Left lobe of liver (tissue), 2 donors: ENCODE measurements at places on chromosomes 5 and 9. TPM values are rescaled to one million over a fixed set of nuclear protein-coding genes. Genes with fewer than 3 reads are reported as not detected.

Gene MED7
- 3.2 TPM for total RNA-seq

Gene PCDHB13
- 0.65 TPM for total RNA-seq

Gene KCTD16
- total RNA-seq = 0.05 TPM

Gene MAT2B
- total RNA-seq = 22.8 TPM

Gene PRR16
- total RNA-seq = not detected

Gene BRINP1
- total RNA-seq = 0.25 TPM

Gene CDH18
- not detected for total RNA-seq

Gene DENND1A
- total RNA-seq = 15.5 TPM

Gene SELENOP
- total RNA-seq = 2,099 TPM

Gene FOXD4L4
- total RNA-seq = 0.15 TPM

Gene SHOC1
- not detected for total RNA-seq

Gene NMUR2
- total RNA-seq = not detected

Gene SPAG8
- total RNA-seq = 0.50 TPM

Gene SLC34A1
- 3.0 TPM for total RNA-seq

Gene SPINK7
- not detected for total RNA-seq

Gene GABRB2
- not detected for total RNA-seq

Gene LURAP1L
- 12.7 TPM for total RNA-seq

Gene ARL10
- 1.8 TPM for total RNA-seq

Gene LCN2
- total RNA-seq = 2.7 TPM

Gene INVS
- 16.1 TPM for total RNA-seq

Gene RELL2
- 0.96 TPM for total RNA-seq

Gene DBH
- 16.7 TPM for total RNA-seq

Gene PIP5K1B
- 0.30 TPM for total RNA-seq

Gene MYORG
- 76.2 TPM for total RNA-seq

Gene CCDC192
- total RNA-seq = not detected

Gene PCDH12
- 3.0 TPM for total RNA-seq
